ENCODE measurements at places on chromosomes 16 and 17. TPM values are rescaled to one million over a fixed set of nuclear protein-coding genes. Genes with fewer than 3 reads are reported as not detected.

The CARD14 gene
- total RNA-seq, result 0.81 TPM

- ATAC-seq, result no peak
These were observed 55.4 kb downstream of the ABAT start for GRCh38 chr16:8729779-8730334.

DNA sequence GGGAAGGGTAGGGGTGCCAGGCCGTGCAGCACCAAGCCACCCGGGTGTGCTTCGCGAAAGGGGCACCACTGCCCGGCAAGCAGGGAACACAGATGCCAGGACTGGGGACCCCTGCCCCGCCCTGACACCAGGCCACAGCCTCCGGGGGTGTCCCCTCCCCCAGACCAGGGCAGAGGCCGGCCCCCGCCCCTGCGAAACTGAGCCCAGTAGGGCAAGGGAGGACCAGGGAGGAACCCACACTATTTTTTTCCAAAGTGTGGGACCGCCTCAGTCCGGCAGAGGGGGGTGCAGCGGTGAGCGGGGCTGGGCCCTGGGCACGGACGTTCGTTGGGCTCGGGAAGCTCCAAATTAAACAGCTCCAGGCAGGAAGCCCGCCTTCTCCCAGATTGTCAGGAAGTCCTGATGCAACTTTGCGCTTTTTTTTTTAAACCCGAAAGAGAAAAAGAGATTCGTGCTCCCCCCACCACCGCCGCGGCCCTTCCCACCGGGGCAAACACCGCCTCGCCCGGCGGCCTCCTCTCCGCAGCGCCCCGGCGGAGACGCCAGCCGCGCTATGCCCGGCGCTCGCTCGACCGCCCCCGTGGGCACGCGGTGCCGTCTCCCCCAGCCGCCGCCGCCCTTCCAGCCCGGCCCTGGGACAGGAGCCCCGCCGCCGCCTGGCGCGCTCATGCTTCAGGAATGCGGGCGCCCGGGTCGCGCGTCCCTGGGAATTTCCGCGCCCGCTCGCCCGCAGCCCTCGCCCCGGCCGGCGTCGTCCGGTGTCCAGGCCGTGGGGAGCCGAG lies 755 bp downstream of the PIEZO1 start:
- ATAC-seq, result peak; percentile 71

The AIPL1 gene
- not detected for total RNA-seq

The PGAP6 gene
- 19.9 TPM for total RNA-seq

The KRTAP1-1 gene
- not detected for total RNA-seq

The SPNS3 gene
- not detected for total RNA-seq

The CFAP119 gene
- total RNA-seq, result 1.3 TPM

The ZG16 gene
- total RNA-seq, result not detected

The UMOD gene
- not detected for total RNA-seq

GRCh38 chr16:69190598-69190997 lies 3.6 kb downstream of the SNTB2 start:
- ATAC-seq, result no peak

The CHAD gene
- total RNA-seq, result not detected

The SOST gene
- not detected for total RNA-seq

The FAM20A gene
- 13.7 TPM for total RNA-seq

The RPH3AL gene
- total RNA-seq, result 20.6 TPM

GRCh38 chr17:80940171-80941123 lies 51.2 kb upstream of the CHMP6 start:
- no peak for ATAC-seq

The MPV17L gene
- 13.5 TPM for total RNA-seq

GRCh38 chr17:49404906-49405305 lies 9.8 kb downstream of the PHB1 start:
- no peak for ATAC-seq

DNA sequence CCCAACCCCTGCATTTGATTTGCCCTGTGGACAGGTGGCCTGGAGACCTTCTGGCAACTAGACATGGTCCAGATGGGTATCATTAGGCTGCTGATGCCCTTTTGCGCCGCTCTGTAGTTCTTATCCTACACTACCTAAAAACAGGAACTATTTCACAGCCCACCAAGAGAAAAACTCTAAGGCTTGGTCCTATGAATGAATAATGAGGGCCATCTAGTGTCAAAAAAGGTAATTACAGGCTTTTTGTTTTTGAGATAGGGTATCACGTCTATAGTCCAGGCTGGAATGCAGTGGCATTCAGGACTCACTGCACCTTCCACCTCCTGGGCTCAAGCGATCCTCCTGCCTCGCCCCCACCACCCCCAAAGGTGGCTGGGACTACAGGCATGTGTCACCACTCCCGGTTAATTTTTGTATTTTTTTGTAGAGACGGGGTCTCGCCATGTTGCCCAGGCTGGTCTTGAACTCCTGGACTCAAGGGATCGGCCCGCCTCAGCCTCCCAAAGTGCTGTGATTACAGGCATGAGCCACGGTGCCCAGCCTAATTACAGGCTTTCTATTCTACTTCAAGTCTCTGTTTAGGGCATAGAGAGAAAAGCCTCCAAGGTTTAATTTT lies 20.9 kb downstream of the COIL start:
- ATAC-seq, result peak; percentile 50

The TEX19 gene
- total RNA-seq, result not detected

- no peak for ATAC-seq
These were observed 6.5 kb upstream of the CACNA1H start for GRCh38 chr16:1146409-1146808.

The USH1G gene
- total RNA-seq, result not detected

GRCh38 chr16:56197192-56197992 lies 6.1 kb downstream of the GNAO1 start:
- ATAC-seq, result no peak

- ATAC-seq, result no peak
These were observed 4.5 kb downstream of the PRKAR1A start for GRCh38 chr17:68516732-68517131.

The GUCY2D gene
- not detected for total RNA-seq

DNA sequence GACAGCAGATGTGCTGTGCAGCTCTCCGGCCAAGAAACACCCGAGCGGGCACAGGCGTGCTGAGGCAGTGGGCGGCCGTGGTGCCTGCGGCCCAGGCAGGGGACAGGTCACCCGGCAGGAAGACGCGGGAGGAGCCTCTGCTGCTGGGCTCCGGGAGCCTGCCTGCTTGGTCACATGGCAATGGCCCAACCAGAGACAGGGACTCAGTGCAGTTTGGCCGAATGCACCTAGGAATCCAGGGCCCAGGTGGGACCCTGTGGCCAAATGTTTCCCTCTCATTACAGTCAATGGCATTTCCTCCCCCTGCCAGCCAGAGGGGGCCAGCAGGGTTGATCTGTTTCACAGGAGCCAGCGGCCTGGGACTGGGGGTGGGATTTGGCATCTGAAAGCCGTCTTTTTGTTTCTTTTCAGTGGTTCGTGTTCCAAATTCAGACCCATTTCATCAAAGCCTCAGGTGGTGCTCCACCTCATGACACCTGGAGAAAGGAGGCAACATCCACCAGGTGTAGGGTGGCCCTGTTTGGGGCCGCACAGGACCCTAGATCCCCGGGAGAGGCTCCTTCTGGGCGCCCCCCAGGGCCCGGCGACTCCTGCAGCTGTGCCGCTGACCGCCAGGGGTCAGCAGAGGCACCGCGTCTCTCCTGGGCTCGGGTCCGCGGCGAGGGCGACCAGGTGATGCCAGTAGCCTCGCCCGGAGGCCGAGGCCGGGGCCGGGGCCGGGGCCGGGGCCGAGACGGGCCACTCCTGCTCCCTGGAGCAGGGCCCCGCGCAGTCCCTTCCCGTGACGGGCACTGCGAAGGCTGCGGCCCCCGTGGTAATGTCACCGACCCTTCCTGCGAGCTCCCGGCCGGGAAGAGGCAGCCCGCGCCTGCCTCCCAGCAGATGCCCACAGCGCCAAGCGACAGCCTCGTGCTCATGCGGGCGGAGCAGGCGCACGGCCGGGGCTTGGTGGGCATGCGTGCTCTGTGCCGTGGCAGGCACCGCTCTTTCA lies 118.5 kb downstream of the C16orf78 start:
- peak; percentile 73 for ATAC-seq

GRCh38 chr16:65744401-65744800 lies 622.1 kb upstream of the CDH5 start:
- no peak for ATAC-seq

DNA sequence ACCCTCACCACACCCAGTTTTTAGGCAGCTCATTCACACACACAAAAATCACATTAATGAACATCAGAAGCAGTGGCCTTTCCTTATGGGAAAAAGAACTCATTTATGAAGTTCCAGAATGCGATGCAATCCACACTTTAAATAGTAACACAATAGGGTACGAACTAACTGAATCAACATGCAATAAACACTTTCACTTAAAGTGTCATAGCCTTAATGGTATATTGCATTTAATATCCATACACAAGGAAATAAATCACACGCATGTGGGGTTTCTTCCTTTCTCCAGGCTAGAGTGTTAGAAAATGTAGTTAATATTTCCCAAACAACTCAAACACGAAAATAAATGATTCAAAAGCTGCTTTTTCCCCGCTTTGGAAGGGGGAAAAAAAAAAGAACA lies 19.7 kb downstream of the ADCY9 start:
- ATAC-seq, result no peak

The PRCD gene
- total RNA-seq, result 2.8 TPM

DNA sequence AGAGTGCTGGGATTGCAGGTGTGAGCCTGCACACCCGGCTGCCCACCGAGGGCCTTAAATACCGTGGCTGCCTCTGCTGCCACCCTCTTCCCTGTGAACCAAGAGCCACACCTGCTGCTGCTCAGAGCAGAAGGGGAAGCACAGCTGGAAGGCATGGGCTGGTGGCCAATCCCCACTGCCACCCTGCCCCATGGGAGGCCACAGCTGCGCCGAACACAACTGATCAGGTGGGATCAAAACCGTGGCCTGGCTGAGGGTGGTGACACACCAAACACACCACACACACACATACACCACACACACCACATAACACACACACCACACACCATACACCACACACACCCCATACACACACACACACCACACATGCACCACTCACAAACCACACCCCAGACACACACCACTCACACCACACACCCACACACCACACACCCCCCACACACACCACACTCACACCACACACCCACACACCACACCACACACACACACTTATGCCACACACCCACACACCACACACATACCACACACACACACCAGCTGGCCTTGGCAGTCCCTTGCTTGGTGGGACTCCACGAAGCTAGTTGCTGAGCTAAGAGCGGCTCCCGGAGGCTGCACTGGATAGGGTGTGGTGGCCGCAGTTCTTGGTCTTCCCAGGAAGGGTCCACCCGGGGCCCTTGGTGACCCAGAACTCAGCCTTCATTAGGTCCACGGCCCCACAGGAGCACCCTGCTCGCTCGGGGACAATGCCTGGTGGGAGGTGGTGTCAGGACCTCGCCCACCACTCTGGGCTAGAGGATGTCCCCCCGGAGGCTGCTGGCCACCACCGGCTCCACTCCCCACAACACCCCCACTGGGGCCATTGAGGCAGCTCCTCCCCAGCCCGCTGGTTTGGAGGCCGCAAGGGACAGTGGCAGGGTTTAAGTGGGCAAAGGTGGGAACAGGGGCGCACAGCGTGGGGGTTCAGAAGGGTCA lies 14.9 kb downstream of the CEP131 start:
- no peak for ATAC-seq

DNA sequence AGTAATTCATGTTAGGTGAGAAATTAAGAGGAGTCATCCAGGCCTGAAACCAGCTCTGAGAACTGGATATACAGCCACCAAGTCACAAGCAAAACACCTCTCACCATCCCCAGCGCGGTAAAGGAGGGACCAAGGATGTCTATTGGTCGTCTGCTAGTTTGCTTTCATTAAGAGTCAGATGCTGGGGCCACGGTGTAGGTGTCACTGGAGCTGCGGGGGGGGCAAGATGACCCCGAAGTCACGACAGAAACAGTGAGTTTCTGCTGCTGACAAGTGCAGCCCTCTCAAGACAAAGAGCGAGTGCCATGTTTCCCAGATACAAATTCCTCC lies 790 bp downstream of the NCBP3 start:
- no peak for ATAC-seq

GRCh38 chr16:71172481-71173207 lies 57.9 kb downstream of the HYDIN start:
- no peak for ATAC-seq

The HBM gene
- total RNA-seq, result 3.0 TPM

DNA sequence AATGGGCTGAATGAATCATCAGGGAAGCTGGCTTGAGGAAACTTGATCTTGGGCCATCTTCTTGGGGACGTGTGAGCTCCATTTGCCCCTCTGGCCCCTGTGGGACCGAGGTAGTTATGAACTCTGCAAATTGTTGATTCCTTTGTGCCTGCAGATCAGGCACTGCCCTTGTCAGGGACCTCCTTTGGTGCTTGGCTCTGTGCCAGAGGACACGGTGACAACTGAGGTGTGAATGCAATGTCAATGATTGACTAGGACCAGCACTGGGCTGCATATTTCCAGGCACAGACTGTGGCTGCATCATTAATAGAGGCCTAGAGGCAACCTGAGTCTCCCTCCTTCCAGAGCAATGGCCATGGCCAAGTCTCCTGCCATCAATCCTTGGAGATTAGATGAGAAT lies 23.8 kb downstream of the PDILT start:
- no peak for ATAC-seq

GRCh38 chr16:74679983-74680382 lies 13.3 kb upstream of the RFWD3 start:
- no peak for ATAC-seq

DNA sequence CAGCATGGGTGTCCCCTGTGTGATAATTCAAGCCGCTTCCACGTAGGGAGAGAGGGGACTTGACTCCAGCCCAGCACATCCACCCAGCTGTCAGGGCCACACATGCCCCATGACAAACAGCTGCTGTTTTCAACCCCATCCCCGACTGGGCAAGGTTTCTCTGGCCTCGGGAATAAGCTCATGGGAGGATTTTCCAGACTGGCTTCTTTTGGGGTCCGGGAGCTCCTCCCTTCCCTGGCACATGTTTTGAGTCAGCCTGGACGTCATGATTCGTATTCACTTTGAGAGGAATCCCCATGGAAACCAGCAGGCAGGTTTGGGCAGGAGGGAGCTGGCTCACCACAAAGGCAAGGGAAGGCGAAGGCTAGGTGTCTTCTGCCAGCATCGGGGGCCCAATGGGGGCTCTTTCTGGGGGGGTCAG lies 156.4 kb downstream of the CMIP start:
- no peak for ATAC-seq

DNA sequence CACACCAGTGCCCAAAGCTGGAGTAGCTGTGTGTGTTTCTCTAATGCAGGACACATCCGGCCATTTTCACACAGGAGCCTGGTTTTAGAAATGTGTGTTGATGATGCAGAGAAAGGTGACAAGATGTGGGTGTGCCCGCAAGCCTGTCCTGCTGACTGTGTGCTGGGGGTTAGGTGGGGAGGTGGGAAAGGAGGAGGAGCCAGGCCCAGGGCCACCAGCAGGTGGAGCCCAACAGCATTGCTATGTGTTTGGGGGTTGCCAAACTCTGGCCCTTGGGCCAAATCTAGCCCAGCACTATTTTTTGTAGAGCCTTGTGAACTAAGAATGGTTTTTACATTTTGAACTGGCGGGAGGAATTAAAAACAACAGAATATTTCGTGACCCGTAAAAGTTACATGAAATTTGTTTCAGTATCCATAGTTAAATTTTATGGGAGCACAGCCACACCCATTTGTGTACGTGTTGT lies 61.7 kb upstream of the LGALS9 start:
- ATAC-seq, result no peak

- no peak for ATAC-seq
These were observed 27.5 kb downstream of the AXIN2 start for GRCh38 chr17:65533852-65534457.

All from gastroesophageal sphincter (tissue), 4 donors.